ENCODE measurements at places on chromosomes 11 and 22.
A peak's percentile ranks its signal among the peaks of the same experiment; 100 is the strongest.

DNA sequence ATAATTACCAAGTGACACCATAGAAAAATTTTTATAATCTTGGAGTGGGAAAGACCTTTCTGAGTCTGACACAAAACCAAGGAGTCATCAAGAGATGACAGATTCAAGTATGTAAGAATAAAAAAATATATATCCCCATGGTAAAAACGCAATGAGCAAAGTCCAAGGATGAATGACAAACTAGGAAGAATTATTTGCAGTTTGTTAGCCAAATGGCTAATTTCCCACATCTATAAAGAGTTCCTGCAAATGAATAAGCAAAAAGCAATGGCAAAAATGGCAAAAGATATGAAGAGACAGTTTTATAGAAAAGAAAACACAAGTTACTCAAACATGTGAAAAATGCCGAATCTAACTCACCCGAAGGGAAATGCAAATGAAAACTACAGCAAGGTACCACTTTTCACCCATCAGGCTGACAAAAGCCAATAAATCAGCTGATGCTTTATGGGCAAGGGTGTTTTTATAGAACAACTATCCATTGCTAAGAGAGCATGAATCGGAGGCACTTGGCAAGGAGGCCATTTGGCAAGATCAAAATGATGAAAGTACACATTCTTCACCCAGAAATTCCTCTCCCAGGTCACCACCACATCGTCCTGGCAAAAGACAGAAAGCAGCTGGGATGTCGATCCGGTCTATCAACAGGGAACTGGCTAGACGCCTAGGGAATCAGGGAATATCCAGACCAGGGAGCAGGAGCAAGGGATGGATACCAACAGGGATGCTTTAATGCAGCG, 21.1 kb upstream of the KLHL35 start:
- ATAC-seq, result no peak

- peak; percentile 20 for ATAC-seq
These were observed 7.5 kb upstream of the DRICH1 start for GRCh38 chr22:23639661-23640060.

- peak; percentile 28 for ATAC-seq
These were observed 1.1 kb upstream of the FBXO7 start for GRCh38 chr22:32473388-32473952.

DNA sequence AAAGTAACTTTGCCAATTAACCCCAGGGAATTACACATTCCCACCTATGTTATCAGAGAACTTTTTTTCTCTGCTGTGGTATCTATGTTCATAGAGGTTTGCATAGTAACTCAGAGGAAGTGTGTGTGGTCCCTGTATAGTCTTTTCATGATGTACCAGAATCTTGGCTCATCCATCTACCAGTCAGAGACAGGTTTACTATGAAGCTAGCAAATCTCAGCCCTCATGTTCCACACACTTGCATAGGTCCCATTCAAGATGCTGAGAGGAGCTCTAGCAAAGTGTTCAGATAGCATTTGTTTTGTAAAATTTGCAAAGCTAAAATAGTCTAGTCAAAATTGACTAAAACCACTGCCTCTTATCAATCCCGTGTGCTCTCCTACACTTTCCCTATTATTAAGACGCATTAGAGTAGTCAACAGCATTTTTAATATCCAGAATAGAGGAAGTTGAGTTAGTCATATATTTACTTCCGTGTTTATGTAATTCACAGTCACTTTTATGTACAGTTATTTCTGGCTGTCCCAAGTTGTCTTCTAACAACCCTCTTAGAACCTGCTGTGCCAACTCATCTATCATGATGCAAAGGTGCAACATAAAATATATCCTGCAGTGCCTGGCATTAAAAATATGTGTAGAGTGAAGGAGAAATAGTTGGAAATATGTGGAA, 184.2 kb downstream of the FAM76B start:
- no peak for ATAC-seq

GRCh38 chr22:49026494-49027367, 800.9 kb downstream of the BRD1 start:
- ATAC-seq, result no peak

DNA sequence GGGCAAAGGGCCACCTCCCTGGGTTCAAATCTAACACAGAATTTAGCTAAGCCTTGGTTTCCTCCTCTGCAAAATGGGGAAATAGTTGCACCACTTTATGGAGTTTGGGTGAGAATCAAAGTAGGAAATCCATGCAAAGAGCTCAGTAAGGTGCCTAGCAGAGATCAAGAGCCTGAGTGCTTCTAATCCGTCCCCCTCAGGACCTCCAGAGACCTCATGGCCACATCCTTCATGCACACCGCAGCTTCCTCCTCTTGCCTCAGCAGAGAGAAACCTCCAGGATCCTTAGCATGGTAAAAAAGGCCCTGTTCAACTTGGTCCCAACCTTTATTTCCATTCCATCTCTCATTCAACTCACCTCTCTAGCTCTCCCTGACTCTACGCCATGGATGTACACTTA, 37.8 kb upstream of the NAV2 start:
- no peak for ATAC-seq

DNA sequence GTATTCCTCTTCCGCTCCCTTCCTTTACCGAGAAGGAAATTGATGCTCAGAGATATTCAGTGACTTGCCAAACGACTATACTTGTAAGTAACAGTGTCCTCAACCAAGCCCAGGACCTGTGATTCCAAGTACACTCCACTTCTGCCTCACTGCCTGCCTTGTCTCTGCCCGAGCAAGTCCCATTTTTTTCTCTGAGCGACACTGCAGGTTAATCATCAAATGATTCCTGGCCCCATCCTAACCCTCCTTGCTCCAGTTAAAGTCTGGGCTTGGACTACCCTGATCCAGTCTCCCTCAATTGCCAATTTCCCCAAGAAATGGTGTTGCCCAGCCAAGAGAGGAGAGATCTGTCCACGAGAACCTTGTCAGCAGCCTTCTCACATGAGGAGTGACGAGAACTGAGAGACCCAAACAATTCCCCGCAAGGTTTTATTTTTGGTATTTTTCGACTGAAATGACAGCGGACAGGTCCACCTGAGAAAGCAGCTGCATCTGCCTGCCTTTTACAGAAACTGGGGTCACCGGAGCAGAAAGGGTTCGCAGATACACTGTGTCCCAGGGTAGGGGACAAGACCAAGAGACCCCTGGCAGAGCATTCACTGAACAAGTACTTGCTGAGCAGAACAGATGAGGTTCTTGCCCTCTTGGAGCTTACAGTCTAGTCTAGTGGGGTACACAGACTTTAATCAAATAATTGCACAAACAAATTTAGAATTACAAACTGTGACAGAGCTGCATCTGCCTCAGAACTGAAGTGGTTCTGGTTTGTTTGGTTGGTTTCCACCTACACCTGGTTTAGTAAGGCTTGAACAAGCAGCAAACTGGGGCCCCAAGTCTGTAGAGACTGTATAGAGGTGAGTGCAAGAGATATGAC, 11.4 kb downstream of the POU2AF1 start:
- ATAC-seq, result no peak

DNA sequence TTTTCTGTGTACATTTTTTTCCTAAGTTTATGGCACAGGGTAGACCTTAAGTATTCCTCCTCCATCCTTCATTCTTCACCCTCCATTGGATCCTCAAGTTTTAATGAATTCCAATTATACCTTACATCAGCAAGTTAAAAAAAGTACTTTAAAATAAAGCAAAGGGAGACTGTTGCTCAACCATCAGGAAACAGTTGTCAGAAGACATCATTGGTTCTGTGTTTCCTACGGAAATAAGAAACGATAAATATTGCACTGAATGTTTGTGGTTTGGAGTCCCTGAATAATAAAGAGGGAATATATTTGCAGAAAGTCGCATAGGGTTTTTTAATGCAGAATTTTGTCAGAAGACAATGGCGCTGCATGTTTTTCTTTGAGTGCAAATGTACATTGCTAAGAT, 28.1 kb upstream of the LDHA start:
- ATAC-seq, result no peak
